PC-9 (cell line): ENCODE measurements at places on chromosomes 7 and 10. TPM values are rescaled to one million over a fixed set of nuclear protein-coding genes. Genes with fewer than 3 reads are reported as not detected.
A peak's percentile ranks its signal among the peaks of the same experiment; 100 is the strongest.

Gene HTRA1
- 14.9 and 18.0 TPM in 2 replicates for total RNA-seq

Gene BAIAP2L1
- 89.4 and 102 TPM in 2 replicates for total RNA-seq

DNA sequence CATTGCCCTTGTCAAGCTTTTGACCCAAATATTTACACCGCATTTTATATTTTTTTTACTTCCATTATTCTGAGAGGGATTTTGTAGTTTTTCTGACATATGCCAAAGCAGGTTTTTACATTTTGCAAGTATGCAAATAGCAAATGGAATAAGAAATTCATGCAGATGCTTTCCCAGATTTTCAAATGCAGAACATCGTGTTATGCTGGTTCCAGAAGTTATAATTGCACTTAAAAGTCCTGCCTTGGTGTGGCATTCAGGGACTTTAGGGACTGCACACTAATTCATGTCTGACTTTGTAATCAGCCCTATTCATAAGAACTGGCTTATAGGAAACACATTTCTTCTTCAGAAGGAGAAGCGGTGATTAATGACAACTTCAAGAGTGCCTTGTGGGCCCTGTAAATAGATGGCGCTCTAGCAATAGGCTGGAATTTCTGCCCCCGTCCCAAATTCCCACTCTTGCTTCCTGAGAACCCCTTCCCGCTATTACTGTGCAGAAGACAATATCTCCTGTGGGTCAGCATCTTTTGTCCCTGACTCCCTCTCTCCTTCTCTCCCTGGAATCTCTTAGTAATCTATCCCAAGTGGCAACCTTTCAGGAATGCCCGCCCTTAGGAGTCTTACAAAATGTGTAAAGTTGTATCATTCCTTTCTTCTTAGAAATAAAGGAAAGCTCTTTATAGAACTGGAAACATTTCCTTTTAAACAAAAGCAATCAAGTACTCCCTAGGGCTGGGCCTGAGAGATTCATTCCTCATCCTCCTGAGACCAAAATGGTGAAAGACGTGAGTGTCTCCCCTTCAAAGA lies 264.0 kb downstream of the INHBA start:
- no peak for DNase-seq

DNA sequence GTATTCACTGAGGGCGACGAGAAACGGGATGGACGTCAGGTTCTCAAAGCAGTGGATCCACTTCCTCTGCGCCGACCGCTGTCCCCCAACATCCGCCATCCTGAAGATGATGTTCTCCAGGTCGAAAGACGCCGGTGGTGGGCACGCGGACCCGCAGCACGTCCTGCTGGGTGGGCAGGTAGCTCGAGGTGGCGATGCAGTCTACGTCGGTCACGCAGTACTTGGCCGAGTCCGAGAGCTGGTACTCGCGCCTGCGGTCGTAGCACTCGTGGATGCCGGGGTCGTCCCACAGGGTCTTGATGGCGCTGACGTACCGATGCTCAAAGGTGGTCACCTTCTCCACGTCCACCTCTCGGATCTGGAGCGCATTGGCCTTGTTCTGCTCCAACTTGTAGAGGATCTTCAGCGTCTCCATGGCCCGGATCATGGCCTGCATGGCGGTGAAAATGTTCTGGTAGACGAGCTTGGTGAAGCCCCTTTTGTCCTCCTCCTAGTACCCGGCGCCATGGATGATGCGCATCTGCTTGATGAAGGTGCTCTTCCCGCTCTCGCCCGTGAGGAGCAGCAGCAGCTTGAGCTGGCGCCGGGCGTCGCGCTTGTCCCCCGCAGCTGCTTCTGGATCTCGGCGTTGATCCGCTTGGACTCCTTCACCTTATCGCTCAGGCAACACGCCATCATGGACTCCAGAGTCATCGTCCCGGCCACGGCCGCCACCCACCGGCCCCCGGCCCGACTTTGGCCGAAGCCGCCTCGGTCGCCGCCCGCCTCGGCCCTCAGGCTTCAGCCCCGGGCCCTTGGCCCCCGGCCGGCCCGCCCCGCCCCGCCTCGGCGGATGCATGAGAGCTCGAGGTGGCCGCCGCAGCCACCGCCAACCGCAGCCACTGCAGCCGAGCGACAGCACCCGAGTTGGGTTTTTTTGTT lies 122.9 kb upstream of the KCTD7 start:
- no peak for DNase-seq

- no peak for DNase-seq
Observed at GRCh38 chr10:127911218-127911866, 4.4 kb downstream of the PTPRE start.

Gene PRPS1L1
- total RNA-seq = not detected in 2 replicates

DNA sequence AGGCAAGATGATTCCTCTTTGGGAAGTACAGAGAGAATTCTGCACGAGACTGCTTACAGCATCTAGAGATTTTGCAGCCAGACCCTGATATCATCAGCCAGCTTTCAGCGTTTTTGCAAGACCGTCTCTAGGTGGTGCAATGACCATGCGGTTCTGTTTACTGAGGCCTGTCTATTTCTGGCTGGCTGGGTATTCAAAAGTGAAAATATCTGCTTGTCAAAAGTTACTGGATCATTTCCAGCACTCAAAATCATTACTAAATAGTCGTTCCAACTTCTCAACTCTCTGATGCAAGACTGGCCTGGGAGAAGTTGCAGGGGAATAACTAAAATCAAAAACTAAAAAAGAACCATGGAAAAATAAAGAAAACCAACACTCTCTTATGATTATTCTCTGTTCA lies 240.1 kb downstream of the ELMO1 start:
- peak; percentile 14 for DNase-seq

DNA sequence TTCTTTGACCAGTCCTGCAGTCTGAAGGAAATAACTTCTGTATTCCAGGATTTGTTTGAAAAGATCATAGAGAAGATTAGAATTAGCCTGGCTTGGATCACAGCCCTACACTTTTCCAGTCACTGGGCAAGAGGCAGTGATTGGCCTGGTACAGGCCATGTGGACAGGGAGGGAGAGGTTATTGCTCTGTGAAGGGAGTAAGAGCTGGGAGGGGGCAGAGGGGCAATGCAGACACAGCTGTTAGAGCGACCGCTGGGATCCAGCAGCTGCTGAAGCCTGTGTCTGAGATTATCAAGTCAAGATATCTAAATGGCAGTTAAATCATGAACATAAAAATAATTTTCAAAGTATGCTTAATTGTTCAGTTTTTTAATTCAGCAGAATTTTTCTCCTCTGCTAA lies 257.3 kb downstream of the SDK1 start:
- no peak for DNase-seq

Gene BLNK
- 0.98 and 1.0 TPM in 2 replicates for total RNA-seq

DNA sequence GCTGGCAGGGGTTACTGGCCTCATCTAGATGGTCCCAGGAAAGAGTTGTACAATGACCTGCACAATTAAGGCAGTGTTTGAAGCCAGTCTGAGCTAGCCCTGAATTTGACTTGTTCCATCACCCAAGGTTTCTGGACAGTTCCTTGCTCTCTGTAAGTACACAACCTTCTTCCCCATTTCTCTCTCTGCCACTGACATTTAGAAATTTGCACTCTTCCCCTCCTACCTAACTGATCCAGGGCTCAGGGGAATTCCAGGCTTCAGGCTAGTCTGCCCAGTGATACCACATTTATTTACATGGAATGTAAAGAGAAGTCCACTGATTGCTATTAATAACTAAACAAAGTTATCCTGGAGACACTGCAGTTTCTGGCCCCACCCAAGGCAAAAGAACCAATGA lies 139.0 kb upstream of the GPR26 start:
- DNase-seq = no peak

GRCh38 chr7:88280801-88281200 lies 25.9 kb downstream of the STEAP4 start:
- no peak for DNase-seq

- no peak for DNase-seq
Observed at GRCh38 chr10:35136263-35136815, 9.7 kb downstream of the CREM start.

Gene CYP3A7
- total RNA-seq = not detected in 2 replicates

DNA sequence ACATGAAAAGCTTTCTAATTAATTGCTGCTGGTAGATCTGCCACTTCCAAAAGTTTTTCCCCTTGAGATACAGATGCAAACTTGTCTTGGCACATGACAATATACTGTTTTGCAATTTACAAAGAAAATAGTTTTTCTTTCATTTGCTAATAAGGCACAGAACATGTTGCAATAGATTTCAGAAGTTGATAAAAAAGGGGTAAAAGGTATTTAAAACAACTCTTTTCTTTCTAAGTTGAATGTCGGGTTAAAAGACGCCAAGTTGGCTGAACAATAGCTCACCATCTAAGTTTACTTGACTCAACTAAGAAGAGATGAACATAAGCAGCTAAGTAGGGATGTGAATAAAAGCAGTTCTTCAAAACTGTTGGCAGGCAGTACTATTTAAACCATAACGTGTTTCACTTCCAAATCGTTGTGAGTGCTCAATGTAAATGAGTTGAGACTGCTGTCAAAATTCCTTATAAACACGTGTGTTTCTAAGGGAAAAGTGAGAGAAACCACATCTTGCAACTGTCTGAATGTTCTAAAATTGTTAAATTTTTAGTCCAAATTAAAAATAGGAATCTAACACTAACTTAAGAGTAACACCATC lies 14.5 kb upstream of the THSD7A start:
- DNase-seq = no peak

DNA sequence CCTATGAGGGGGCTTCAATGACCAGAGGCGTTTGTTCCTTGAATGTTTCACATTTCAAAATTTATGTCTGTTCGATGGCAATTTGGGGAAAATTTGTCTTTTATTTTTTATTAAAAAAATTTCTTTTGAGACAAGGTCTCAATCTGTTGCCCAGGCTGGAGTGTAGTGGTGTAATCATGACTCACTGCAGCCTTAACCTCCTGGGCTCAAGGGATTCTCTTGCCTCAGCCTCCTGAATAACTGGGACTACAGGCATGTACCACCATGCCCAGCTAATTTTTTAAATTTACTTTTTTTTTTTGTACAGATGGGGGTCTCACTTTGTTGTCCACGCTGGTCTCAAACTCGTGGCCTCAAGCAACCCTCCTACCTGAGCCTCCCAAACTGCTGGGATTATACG lies 39.7 kb downstream of the OTUD1 start:
- no peak for DNase-seq
